Femur (tissue), 1 donor: ENCODE measurements at places on chromosomes 13 and 19.
A peak's percentile ranks its signal among the peaks of the same experiment; 100 is the strongest.

GRCh38 chr19:13189600-13189999, 39.4 kb downstream of the IER2 start:
- DNase-seq: no peak

DNA sequence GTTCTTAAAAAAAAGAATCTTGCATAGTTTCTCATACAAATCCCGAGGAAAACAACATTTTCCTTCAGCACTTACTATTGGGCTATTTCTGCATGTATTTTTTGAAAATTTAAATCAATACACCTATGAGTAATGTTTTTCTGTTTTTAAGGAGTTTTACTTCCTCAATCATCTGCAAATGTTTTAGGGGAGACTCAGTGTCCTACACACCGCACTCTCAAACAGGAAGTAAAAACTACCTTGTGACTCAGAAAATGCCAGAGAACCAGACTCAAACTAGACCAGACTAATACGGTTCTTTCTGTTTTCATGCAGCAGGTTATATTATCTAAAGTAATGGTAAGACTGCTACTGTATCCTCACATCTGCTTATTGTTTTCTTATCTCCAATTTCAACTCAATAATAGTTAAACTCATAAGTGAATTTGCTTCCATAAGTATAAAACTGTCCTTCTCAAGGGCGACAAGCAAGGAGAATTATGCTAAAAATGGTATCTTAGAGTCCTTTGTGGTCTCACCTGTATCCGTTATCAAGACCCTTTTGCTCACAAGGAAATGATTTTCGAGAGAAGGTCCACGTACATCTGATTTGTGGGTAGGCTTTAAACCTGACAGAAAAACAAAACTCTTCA, 52.5 kb downstream of the FLT3 start:
- DNase-seq: no peak

DNA sequence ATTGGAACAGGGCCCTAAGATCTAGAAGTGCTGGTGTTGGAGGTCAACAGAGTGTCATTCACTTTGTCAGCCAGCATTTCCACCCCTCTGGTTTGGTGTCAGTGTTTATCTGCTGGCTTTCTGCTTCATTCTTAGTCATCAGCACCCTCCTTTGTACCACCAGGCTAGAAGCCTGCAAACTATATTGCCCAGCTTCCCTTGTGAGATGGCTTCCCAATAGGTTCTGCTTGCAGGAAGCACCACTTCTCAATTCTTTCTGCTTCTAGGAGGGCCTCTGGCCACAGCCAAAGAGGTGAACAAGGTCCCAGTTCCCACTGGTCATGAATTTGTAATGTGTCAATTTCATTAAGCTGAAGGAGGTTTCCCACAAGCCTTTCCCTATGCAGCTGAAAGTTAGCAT, 36.4 kb upstream of the CALM3 start:
- no peak for DNase-seq

- DNase-seq: no peak
These were observed 77.0 kb downstream of the SOX1 start for GRCh38 chr13:112143753-112144615.

DNA sequence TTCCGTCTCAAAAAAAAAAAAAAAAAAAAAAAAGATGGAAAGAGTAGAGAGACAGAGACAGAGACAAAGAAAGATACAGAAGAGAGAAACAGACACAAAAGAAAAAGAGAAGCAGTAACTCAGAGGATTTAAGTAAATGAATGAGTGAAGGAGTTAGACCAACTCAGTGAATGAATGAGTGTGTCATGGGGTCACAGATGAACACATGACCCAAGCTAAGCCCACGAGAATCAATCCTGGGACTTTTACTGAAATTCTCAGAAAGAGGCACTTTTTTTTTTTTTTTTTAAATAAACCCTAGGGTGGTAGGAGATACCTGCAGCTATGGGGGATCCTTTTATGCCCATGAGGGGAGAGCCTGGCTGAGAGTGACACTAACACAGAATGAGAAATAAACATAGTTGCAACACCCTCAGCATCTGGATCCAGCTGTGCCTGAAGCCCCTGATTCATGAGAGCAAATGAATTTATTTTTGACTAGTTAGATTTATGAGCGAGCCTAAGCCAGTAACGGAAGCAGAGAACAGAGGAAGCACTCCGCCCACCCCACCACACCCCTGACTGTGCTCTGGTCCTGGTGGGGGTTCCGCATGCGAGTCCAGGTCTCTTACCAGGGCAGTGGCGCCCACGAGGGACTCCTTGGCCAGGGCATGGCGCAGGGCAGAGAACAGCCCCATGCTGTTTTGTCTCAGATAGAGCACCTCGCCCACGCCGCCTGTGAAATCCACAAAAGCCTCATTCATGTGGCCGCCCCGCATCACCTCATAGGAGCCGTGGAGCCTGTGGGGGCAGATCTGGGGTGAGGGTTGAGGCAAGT, 4.6 kb downstream of the CAPN12 start:
- DNase-seq: no peak

DNA sequence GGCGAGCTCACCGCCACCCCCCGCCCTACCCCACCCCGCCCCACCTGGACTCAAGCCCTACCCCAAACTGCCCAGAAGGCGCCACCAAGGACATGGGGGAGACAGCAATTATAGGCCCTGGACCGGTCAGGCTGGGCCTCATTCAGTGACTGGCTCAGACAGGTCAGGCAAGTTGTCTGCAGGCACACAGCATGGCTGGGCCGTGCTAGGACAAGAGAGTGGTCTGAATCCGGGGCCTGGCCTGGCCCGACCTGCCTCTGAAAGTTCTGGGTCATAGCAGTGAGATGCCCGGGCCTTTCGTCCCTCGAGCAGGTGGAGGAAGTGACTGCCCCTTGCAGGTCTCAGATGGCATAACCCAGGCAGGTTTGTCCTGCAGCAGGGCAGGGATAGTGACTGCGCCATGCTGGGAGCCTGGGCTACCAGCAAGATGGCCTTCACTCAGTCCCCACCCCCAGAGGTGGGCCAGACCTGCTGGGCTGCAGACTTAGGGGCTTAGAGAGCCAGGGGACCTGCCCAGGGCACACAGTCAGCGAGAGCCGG, 21.0 kb downstream of the COMP start:
- DNase-seq: peak; percentile 21

- no peak for DNase-seq
These were observed 53.5 kb upstream of the SOX21 start for GRCh38 chr13:94765814-94766213.

GRCh38 chr13:113656003-113656588, 1.9 kb downstream of the ATP4B start:
- peak; percentile 21 for DNase-seq

DNA sequence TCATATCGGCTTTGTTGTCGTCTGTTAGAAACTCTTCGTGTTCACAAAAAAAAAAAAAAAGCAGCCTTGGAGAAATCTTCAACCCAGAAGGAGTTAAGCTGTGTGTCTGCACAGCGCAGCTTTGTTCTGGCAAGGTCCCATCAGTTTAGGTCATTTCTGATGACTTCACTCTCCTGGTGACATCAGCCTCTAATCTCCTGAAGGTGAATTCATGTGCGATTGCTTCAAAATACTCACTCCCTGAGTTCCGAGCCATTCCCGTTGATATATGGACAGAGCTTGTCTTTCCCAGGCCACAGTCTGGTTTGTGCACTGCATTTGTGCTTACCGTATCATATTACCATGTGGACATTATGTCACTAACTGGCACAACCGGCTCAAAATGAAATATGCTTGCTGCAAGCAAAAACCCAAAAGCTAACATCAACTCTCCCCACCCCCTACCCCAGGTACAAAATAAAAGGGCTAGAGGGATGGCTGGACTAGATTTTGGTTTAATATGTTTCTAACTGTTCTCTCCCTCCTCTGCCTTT, 342.4 kb downstream of the KCNRG start:
- DNase-seq: peak; percentile 73

DNA sequence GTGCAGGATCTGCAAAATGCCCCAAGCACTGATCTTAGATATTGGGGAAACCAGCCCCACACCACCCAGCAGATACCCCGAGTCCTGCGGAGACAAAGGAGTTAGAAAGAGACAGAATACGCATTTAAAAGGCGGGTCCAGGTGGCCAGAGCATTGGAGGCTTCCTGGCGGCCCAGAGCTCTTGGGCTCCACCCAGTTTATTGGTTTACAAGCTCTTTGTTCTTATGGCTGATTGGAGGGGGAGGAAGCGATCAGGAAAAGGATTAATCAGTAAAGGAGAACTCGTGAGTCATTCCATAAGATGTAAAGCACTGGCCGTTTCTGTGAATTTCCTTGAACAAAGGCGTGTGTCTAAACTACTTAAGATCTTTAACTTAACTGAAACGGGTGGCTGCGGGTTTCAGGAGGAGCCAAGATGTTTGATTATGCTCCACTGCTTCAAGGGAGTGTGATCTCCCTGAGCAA, 926 bp downstream of the ZNF587 start:
- DNase-seq: no peak

GRCh38 chr13:40169476-40169875, 497.0 kb downstream of the FOXO1 start:
- no peak for DNase-seq

GRCh38 chr19:35344511-35345031, 3.1 kb upstream of the FFAR1 start:
- DNase-seq: no peak
